ENCODE measurements at places on chromosomes 16 and 17.

GRCh38 chr17:72372185-72372584, 251.4 kb downstream of the SOX9 start:
- DNase-seq, result no peak

DNA sequence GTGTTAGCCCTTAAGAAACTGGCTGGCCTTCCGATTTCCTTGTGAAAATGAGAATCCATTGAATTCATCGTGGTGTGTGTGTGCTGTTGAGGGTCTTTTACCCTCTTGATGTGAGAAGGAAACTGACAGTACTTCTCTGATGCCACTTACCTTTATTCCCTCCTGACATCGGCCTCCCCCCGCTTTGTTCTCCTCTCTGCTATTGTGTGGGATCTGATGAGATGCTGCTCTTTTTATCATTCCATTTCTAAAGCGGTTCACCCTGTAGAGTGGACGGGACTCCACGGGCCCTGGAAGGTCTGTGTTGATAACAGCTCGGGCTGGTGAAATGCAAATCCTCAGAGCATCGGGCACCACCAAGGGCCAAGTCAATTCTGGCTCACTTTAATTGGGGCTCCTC, 69.8 kb downstream of the MARCHF10 start:
- no peak for DNase-seq

GRCh38 chr17:50580646-50581045, 20.1 kb downstream of the CACNA1G start:
- DNase-seq, result no peak

DNA sequence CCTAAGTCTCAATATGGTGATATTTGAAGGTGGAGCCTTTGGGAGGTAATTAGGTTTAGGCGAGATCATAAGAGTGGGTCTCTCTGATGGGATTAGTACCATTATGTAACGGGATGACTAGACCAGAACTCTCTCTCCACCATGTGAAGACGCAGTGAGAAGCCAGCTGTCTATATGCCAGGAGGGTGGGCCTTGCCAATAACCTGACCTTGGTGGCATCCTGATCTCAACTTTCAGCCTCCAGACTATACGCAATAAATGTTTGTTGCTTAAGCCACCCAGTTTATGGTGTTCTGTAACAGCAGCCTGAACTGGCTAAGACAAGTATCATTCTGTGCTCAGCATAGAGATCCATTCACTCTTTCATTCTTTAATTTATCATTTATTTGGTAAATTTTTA, 167.2 kb upstream of the CDH11 start:
- DNase-seq, result no peak

- DNase-seq, result no peak
Observed at GRCh38 chr17:71361656-71362450, 759.0 kb upstream of the SOX9 start.

DNA sequence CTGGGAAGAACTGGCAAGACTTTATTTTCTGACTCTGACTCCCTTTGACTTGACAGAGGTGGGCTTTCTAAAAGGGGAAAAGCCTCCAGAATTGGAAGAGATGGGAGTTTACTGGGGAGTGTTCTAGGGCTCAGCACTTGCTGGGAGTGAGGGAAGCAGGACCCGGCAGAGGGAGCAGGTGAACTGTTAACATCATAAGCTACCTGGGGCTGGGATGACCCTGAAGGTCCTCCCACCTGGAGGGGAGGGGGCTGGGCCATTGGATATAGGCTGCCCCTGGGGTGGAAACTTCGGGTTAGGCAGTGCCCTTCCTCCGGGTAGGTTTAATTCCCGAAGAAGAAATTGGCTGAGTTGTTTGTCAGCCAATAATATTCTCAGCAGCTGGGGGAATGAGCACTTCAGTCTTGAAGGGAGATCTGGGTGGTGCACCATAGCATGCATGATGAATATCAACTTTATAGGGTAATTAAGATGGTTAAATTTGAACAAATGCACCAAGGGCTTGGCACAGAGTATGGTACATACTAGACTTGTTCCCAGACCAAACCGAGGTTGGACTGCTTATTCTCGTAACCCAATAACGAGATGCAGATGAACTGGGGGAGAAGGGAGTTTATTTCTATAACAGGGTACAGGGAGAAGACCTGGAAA, 337.0 kb downstream of the HAPSTR1 start:
- DNase-seq, result no peak

GRCh38 chr17:14737984-14738651, 437.2 kb downstream of the HS3ST3B1 start:
- no peak for DNase-seq

- DNase-seq, result no peak
Observed at GRCh38 chr16:8943966-8944759, 19.5 kb downstream of the USP7 start.
